ENCODE measurements at places on chromosomes 7 and 10.

GRCh38 chr7:3533040-3533439, 232.0 kb downstream of the SDK1 start:
- DNase-seq, result no peak

GRCh38 chr7:25068502-25069213, 56.4 kb downstream of the CYCS start:
- DNase-seq, result no peak

GRCh38 chr7:77330169-77330882, 85.8 kb downstream of the GSAP start:
- DNase-seq, result no peak

DNA sequence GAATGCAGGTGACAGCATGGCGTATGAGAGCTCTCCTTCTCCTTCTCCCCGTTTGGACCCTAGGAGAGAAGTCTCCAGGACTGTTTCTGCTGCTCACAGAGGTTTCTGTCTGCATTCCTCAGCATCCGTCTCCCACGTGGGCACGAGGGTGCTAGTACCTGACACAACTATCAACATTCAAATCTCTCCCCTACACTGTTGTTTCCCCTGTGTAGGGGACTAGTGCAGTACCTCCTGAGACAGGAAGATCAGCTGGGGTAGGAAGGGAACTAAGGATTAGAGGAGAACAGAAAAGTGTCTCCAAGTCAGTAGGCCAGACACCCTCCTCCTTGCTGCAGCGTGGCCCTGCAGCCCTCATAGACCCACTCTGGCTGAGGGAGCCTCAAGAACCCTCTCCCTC, 29.0 kb downstream of the STOX1 start:
- DNase-seq, result no peak

GRCh38 chr7:31302356-31302755, 38.2 kb downstream of the NEUROD6 start:
- DNase-seq, result no peak

DNA sequence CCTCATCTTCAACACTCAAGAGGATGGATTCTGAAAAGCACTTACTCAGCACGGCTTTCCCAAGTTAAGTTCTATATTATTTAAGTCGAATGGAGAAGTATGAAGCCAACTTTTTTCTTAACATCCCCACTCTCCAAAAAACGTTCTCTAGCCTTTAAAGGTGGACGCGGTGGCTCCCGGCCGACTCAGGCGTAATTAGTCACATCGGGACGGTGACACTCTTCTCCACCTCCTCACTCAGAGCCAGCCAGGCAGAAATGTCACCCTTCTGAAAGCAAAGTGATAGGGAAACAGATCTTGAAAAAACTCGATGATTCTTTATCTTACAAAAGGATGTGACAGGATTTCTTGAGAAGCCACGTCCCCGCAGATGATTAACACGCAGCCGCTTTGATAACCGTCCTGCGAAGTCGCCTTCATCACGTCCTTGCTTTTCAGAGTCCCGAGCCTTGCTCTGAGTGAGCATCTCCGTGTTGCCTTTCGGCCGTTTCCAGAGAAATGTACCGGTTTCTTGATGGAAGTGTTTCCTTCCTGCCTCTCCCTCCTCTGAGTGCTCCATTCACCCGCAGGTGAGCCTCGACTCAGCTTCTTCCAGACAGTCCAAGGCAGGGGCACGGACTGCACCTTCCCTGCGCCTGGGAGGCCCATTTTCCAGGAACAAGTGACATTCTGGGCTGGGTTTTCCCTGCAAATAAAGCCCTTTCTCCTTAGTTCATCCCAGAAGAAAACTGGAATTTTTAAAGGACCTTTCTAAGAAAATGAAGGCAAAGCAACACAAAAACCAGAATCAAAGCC, 314.8 kb downstream of the DNAJB6 start:
- DNase-seq, result no peak

- no peak for DNase-seq
These were observed 572.4 kb downstream of the ATRNL1 start for GRCh38 chr10:115665549-115665948.

GRCh38 chr7:22542254-22542653, 42.3 kb upstream of the STEAP1B start:
- DNase-seq, result no peak

DNA sequence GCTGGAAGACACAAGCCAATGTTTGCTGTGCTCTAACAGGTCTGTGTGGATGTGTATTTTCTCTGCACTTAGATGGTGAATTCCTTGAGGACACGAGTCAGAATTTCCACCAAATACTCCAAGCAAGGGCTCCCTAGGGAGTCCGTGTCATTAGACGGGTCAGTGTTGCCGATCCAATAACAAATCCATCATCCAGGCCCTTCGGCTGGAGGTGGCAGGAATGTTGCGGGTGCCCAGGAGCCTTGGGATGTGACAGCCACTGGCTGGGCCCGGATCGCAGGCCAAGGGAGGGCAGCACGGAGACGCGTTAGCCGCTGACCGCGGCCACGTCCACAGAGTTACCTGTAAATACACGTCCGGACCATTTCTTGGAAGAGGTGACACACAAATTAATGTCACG, 186.8 kb downstream of the WDR37 start:
- no peak for DNase-seq
